NK-92 treated with Interleukin-12 subunit alpha and Interleukin-12 subunit beta, amount 100 ng/mL, for 24 hours (cell line): ENCODE measurements at places on chromosomes 3 and 15.

DNA sequence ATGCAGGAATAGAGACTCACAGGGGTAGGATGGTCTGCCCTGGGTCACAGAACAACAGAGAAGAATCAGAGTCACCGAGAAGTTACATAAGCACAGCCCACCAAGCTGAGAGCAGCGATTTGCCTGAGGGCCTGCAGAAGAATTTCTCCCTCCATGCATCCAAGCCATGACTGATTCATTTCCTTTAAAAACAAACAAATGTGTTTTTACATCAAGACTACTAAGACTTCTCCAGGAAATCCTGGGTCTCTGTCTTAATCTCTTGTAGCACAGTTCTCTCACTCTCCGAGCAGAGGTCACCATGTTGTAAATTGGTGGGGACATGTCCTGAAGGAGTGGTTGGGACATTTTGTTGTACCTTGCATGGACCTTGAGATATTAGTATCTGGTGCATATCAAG lies 159.8 kb downstream of the THSD4 start:
- DNase-seq, result no peak

DNA sequence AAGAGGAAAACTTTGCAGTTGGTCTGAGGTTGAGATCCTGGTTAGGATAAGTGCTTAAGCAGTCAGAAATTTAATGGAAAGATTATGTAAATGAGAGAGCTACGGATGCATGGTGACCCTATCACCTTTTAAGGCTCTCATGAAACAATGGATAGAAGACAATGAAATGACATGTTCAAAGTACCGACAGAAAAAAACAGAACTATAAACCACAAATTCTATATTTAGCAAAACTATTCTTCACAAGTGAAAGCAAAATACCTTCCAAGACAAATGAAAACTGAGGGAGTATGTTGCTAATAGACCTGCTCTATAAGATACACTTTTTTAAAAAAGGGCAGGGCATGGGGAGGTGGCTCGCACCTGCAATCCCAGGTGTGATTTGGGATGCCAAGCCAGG lies 32.2 kb downstream of the DNAAF4 start:
- DNase-seq, result no peak

DNA sequence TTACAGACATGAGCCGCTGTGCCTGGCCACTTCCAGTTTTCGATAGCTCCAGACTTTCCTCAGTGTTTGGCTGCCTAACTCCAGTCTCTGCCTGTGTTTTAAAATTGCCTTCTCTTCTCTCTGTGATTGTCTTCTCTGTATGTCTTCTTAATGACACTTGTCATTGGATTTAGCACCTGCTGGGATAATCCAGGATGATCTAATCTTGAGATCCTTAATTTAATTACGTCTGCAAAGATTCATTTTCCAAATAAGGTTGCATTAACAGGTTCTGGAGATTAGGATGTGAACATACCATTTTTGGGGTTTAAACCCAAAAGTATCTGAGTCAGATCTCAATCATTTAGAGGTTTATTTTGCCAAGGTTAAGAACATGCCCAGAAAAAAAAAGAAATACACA lies 222.2 kb upstream of the PDZRN3 start:
- no peak for DNase-seq

DNA sequence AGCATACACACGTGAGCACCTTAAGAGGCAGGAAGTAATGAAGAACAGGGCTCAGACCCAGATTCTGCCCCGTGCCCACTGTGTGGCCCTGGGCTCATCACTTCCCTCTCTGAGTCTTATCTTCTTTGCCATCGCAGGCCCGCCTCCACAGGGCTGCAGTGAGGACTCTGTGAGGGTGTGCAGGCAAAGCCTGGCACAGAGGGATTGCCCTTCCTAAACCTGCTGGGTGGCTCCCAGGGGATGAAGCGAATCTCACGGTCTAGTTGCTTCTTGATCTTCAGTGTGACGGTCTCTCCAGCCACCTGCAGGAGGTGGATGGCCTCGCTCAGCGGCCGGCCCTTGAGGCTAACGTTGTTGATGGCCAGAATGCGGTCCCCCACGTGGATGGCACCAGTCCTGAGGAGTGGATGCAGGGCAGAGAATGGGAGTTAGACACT lies 32.8 kb downstream of the GRIP2 start:
- DNase-seq, result no peak

DNA sequence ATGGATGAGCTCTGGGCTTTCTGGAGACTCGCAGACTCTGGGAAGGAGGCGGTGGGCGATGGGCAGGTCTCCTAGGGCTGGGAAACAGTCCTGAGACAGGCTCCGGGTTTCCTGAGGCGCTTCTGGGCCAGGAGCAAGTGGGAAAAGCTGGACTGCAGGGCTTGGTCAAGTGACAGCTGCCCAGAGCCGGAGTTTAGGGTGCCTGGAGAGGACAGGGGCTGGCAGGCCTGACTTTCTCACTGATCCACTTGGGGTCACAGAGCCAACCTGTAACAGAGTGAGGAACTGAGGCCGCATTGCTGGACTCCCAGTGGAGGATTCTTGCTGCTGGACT lies 107.9 kb downstream of the APBA2 start:
- DNase-seq, result no peak

GRCh38 chr3:54240-54639 lies 142.3 kb upstream of the CHL1 start:
- no peak for DNase-seq

- DNase-seq, result no peak
These were observed 115.3 kb downstream of the PLCH1 start for GRCh38 chr3:155629556-155629955.

- no peak for DNase-seq
These were observed 51.9 kb downstream of the HOMER2 start for GRCh38 chr15:82900511-82901060.

GRCh38 chr3:108897883-108898282 lies 55.8 kb downstream of the GUCA1C start:
- no peak for DNase-seq
